Left ventricle myocardium superior (tissue), 1 donor: ENCODE measurements at places on chromosomes 1 and 21. TPM values are rescaled to one million over a fixed set of nuclear protein-coding genes. Genes with fewer than 3 reads are reported as not detected.

Gene SDCCAG8
- total RNA-seq: 21.1 TPM

Gene ATP1B1
- 298 TPM for total RNA-seq

Gene ZMYND12
- total RNA-seq: 0.84 TPM

Gene TSPAN2
- 6.2 TPM for total RNA-seq

Gene KLHDC7A
- total RNA-seq: not detected

Gene TEKT2
- total RNA-seq: not detected

Gene CRP
- total RNA-seq: not detected

Gene FABP3
- 4,698 TPM for total RNA-seq

Gene SYCP1
- not detected for total RNA-seq

DNA sequence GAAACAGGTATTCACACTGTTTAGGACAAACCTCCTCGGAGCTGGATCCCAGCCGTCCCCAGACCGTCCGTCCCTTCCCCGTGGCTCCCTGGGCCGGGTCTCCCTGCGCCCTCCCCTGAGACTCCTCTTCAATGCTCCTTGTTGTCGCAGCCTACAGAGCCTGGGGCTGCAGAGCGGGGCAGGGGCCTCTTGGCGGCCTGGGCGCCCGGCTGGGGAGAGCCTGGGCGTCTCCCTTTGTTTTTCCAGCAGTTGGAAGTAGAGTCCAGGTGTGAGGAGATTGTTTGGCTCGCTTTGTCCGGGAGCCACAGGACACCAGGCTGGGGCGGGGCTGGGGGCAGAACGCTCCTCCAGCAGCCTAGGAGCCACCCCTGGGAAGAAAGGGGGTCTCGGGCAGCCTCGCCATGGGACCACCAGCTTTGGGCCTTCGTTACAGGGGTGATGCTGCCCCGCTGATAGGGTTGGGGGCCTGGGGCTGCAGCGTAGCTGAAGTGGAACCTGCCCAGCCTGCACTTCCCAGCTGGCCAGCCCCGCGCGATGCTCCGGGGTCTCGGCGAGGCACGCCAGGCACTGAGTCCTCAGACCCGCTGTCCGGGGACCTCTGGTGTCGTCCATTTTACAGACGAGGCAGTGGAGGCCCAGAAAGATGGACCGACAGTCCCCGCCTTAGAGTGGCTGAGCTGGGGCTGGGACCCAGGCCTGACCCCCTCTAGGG, 66.9 kb downstream of the PRDM16 start:
- DNase-seq: no peak

DNA sequence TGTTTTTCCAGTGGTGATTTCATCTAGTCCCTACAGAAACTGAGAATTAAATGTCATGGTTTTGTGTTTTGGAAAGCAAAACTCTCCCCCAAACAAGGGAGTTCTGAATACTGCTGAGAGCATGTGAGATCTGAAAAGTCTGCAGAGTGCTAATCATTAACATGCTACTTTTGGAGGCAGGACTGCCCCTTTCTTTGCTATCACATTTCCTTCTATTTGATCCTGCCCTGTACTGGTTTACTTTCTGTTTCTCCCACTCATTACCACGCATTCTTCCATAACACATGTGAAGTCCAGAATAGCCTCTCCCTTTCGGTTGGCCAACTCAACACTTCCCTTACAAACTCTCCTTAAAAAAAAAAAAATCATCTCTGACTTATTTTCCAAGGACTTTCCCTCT, 63.6 kb downstream of the GADD45A start:
- DNase-seq: no peak

DNA sequence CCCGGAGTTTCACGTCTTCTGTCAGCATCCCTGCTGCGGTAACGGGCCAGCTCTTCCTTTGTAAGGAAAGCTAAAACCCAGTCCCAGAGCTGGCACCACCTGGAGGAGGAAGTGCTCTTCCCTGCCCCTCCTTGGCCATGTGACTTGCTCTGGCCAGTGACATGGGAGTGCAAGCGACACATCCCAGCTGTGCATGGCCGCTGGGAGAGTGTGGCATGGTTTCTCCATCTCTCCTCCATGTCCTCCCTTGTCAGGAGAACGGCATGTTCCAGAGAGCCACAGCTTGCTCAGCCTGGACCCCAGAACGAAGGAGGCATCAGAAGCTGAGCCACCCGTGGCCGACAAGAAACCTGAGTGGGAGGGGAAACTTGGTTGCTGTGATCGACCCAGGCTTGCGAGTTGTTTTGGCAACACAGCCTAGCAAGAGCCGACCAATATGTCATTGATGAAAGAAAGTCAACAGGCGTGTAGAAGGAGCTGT, 2.7 kb upstream of the PRXL2B start:
- peak; percentile 36 for DNase-seq

GRCh38 chr1:2289607-2290006, 61.5 kb downstream of the SKI start:
- no peak for DNase-seq

DNA sequence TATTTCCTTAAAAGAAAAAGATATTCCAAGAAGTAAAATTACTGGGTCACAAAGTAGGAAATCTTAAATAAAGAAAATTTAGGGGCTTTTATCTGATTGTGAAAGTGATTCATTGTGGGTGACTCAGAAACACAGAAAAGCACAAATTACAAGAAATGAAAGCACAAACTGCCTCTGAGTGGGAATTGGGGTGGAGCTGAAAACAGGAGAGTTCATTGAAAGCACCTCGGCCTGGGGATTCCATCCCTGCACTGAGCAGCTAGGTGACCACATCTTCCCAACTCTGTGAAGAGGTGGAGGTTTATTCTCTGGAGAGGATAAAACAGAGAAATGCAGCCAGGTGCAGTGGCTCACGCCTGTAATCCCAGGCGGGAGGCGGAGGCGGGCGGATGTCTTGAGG, 7.4 kb downstream of the GJA4 start:
- no peak for DNase-seq

- peak; percentile 74 for DNase-seq
These were observed 29.0 kb upstream of the SLAMF1 start for GRCh38 chr1:160675641-160676410.

GRCh38 chr1:47382399-47382983, 33.6 kb upstream of the FOXE3 start:
- no peak for DNase-seq

GRCh38 chr1:111157431-111157830, 17.4 kb downstream of the CEPT1 start:
- DNase-seq: no peak

GRCh38 chr1:32863218-32863880, 7.4 kb downstream of the FNDC5 start:
- no peak for DNase-seq

DNA sequence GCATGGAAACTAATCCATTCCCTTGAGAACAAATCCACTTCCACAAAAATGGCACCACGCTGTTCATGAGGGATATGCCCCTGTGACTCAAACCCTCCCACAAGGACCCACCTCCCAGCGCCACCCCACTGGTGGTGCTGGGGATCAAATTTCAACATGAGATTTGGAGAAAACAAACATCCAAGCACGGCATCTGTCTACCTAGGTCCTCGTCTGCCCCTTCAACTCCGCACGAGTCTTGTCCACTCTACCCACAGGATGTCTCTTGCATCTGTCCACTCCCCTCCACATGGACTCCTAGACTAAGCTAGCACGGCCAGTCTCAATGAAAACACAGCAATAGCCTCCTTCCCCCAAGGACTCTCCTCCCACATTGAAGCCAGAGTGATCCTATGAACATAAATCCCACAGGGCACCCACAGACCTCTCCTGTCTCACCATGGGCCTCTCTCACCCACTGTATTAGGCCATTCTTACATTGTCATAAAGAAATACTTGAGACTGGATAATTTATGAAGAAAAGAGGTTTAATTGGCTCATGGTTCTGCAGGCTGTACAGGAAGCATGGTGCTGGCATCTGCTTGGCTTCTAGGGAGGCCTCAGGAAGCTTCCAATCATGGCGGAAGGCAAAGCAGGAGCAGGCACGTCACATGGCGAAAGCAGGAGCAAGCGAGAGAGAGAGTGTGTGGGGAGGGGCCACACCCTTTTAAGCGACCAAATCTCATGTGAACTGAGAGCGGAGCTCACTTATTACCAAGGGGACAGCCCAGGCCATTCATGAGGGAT, 101.4 kb downstream of the TOMM20 start:
- DNase-seq: no peak

DNA sequence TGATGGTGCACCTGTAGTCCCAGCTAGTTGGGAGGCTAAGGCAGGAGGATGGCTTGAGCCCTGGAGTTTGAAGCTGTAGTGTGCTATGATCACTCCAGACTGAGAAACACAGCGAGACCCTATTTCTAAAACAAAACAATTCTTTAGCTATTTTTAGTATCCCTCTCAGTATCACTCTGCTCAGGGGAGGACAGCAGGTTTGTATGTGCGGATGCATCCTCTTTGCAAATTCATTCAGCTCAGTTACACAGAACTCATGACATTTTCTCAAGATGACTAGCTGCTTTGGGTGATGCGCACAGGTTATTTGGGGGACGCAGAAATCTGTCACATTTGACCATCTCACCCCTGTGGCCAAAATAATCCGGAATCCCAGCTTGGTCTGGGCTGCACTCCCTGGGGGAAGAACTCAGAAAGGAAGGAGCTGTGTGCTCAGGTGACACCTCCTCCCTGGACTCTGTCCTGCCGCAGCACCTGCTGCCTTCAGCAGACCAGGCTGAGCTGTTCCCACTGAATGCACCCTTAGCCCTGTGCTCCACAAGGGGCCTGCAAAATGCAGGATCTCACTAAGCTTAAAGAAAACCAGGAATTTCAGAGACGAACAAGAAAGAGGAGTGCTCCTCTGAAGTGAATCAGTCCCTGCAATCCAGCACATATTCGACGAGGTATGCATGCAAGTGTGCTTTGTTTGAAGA, 89.5 kb upstream of the PGBD5 start:
- no peak for DNase-seq

DNA sequence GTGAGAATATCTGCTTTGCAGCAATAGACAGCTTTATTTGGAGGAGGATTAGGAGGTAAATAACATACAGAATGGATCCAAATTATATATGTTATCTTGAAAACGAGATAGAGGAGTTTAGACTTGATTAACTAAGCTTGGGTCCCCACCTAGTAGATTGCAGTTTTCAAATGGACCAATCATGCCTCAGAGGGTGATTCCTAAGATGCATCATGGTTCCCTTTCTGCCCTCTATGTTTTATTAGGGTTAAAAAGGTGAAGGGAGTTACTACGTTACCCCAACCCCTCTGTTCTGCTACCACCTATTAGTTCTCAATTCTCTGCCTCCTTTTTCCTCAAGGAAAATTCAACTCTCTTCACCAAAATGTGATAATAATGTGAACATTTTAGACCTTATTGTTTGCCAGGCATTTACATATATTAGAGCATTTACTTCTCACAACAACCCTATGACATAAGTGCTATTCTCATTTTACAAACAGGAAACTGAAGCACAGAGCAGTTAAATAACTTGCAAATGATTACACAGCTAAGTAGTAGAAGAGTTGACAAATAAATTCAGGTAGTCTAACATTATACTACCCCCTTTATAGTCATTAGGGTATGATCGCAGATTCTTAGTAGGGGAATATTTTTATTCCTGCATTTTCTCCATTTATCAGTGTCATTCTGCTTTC, 23.4 kb upstream of the PGM1 start:
- DNase-seq: no peak

DNA sequence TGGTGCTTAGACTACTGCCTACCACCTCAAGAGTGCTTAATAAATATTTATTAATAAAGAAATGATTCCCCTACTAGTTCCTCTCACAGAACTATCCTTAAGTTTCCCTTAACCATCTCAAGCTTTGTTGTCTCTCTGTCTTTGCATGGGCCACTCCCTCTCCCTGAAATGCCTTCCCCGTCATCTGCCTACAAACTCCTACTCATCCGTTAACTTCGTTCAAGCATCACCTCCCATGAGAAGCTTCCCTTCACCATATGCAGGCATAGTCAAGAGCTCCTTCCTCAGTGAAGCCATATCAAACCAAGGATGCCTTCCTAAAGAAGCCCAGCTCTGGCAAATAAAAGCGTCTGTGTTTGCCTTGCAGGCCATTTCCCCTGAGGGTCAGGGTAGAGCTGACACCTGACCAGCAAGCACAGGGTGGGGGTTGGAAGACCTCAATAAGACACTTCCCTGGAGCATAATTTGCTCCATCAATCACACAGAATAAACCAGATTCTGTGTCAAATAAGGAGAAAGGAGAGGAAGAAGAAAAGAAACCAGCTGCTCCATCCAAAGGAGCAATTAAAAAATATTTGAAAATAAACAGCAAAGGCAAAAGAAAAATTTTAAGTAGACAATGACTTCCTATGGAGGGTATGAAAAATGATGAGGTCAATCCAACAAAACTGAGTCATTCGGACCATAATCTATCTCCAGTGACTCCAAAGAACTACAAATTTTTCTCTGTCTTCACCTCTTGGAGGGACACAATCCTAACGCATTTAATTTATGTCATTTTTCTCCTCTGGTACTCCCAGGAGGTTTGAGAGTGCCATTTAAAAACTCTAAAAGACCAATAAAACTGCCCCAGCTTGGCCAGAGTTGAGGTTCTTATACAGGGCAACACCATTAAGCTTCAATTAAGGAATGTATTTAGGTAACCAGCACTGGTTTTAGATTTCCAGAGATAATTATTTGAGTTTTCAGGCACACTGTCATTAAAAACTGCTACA, 303.6 kb downstream of the KCNH1 start:
- no peak for DNase-seq

GRCh38 chr1:56627019-56627635, 18.0 kb upstream of the PRKAA2 start:
- no peak for DNase-seq

DNA sequence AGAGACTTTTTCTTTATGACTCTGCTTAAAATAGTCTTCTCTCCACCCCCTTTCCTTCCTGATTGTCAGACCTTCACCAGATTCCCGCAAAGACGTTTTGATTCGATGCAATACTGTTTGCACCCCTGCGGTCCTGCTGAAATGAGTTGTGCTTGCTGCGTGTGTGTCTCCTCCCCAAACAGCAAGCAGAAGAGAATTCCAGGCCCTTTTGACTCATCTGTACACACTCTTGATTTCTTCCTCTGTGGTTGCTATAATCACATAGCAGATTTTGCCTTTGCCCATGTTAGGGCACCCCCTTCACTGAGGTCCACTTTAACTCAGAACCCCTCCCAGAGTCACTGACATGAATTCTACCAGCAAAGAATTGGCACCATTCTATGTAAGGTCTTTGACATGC, 136.5 kb downstream of the ZZZ3 start:
- DNase-seq: no peak

GRCh38 chr1:20086800-20087199, 16.8 kb downstream of the PLA2G5 start:
- no peak for DNase-seq
